ENCODE measurements at places on chromosomes 12 and 14.

DNA sequence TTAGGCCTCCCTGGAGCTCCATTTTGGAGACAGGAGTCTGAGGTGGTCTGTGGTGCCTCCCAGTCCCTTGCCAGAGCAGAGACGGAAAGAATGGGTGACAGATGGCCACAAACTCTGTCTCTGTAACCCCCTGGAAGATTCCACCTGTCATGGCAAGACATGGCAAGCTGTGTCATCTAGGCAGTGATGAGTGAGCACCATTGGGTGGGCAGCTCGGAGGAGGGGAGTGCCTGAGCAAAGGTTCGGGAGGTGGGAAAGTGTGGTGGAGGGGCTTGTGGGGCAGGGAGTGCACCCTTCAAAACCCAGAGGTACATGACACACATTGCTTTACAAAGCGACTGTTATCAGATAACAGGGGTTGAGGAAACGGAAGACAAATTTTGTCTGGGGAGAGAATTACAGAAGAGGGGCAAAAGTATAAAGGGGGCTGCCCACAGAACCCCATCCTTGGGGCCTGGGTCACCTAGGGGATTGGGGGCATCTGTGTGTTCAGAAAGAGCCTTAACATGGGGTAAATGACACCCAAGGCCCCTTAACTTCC, 3.5 kb downstream of the RIN3 start:
- no peak for DNase-seq

DNA sequence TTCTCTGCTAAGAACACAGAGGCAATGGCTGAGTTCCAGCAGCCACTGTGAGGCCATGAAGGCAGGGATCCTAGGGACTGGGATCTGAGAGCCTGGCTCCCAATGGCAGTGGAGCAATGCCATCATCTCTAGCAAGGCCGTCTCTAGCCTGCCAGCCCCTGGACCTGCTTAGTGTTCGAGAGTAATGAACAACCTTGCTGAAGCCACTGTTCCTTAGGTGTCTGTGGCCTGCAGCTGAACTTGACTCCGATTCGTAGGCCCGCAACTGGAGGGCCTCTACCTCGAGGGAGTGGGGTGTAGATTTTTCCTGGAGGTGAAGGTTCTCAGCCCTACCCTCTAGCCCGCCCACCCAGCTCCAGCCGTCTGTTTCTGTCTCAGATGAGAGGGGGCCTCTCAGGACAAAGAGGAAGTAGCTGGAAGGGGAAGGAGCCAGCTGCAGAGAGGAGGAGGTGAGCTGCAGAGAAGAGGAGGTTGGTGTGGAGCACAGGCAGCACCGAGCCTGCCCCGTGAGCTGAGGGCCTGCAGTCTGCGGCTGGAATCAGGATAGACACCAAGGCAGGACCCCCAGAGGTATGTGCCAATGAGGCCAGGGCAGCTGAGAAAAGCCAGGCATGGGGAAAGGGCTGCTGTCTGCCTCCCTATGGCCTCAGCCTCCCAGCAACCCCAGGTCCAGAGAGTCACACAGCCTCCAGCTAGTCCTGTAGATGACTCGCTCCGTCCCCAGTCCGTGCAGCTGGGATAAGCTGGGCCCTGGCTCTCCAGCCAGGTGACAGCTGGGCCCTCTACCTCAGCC, at the start of gene PLD4:
Gene PLD4, plus strand, starts transcription at position 459 of the 793 bp plus-strand sequence. CDS start 2,262 bp downstream, outside the sequence.
- DNase-seq, result no peak

GRCh38 chr14:50453869-50454268, 57.2 kb upstream of the CDKL1 start:
- no peak for DNase-seq

GRCh38 chr14:71942904-71943694, 10.9 kb downstream of the RGS6 start:
- no peak for DNase-seq

GRCh38 chr12:39062266-39062996, 157.0 kb upstream of the CPNE8 start:
- DNase-seq, result no peak

DNA sequence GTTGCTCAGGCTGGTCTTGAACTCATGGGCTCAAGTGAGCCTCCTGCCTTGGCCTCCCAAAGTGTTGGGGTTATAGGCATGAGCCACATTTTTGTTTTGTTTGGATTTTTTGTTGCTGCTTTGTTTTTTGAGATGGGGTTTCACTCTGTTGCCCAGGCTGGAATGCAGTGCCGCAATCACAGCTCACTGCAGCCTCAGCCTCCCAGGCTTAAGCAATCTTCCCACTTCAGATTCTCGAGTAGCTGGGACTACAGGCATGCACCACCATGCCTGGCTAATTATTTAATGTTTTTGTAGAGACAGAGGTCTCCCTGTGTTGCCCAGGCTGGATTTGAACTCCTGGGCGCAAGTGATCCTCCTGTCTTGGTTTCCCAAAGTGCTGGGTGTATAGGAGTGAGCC, 5.7 kb upstream of the PLEK2 start:
- DNase-seq, result no peak
